ENCODE measurements at places on chromosomes 2 and 18. TPM values are rescaled to one million over a fixed set of nuclear protein-coding genes. Genes with fewer than 3 reads are reported as not detected.

DNA sequence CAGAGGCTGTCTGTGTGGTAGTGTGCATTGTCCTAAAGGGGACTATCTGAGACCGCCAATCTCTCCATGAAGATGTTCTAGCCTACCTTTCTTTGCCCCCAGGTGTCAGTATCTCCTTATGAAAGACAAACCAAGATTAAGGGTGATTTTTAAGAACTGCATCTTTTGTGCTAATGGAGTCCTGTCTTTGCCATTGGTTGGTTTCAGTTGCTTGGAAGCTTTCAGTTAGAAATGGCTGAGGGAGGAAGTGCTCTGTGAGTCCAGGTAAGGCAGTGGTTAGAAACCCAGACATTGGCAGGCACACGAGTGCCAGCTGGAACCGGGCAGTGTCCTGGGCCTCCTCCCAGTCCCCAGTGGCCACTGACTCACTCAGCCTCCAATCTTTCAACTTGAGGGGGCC is 111.3 kb downstream of the DOCK10 start:
- H3K27me3 ChIP-seq: no peaks in the 10 kb centered on the region
- H3K4me3 ChIP-seq: peak overlapping the region; percentile 72
- peak overlapping the region; percentile 100 for H3K27ac ChIP-seq
- H3K4me1 ChIP-seq: peaks cover 97% of the 10 kb centered on the region
- H3K36me3 ChIP-seq: peaks cover 94% of the 10 kb centered on the region

- H3K27me3 ChIP-seq: no peaks in the 10 kb centered on the region
- no peak overlapping the region for H3K4me3 ChIP-seq
- no peak for DNase-seq
- peaks cover 90% of the 10 kb centered on the region for H3K36me3 ChIP-seq
Observed at GRCh38 chr2:162002623-162003235, 71.3 kb downstream of the DPP4 start.

GRCh38 chr2:9230051-9230802 is 23.6 kb downstream of the ASAP2 start:
- H3K36me3 ChIP-seq: no peaks in the 10 kb centered on the region
- no peak overlapping the region for H3K27ac ChIP-seq
- no peak for DNase-seq
- peaks cover 6% of the 10 kb centered on the region for H3K4me1 ChIP-seq
- peaks cover 26% of the 10 kb centered on the region for H3K27me3 ChIP-seq
- H3K4me3 ChIP-seq: no peak overlapping the region

- H3K27me3 ChIP-seq: no peaks in the 10 kb centered on the region
- H3K4me1 ChIP-seq: no peaks in the 10 kb centered on the region
- DNase-seq: no peak
- no peak overlapping the region for H3K4me3 ChIP-seq
- no peak overlapping the region for H3K27ac ChIP-seq
Observed at GRCh38 chr2:228426502-228427216, 245.2 kb upstream of the SPHKAP start.

DNA sequence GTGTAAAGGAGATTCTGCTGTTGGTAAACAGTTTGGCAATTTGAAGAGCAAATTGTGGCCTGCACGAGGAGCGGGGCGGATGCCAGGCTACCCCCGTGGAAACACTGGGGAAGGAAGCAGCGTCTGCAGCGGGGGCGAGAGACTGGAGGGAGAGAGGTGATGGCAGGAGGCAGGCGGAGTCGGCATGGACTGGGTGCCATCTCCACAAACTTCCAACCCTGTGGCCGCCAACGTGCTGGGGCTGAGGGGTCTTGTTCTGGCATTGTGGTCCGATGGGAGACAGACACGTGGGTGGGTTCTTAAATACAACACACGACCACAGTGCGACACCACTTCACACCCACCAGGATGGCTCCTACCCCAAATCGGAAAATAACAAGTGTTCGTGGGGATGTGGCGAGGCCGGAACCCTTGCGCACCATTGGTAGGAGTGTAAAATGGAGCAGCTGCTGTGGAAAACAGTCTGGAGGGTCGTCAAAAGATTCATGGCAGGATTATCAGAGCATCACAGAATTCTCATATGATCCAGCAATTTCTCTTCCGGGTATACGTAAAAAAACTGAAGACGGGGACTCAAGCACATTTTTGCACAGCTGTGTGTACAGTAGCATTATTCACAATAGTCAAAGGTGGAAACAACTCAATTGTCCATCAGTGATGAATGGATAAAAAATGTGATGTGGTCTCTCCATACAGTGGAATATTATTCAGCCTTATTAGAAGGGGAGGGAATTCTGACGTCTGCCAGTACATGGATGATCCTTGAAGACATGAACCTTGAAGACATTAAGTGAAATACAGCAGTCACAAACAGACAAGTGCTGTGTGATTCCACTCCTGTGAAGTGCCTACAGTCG is 82.4 kb upstream of the HPCAL1 start:
- no peak for DNase-seq
- no peaks in the 10 kb centered on the region for H3K36me3 ChIP-seq
- H3K27ac ChIP-seq: no peak overlapping the region
- H3K4me1 ChIP-seq: peaks cover 7% of the 10 kb centered on the region
- no peaks in the 10 kb centered on the region for H3K27me3 ChIP-seq

DNA sequence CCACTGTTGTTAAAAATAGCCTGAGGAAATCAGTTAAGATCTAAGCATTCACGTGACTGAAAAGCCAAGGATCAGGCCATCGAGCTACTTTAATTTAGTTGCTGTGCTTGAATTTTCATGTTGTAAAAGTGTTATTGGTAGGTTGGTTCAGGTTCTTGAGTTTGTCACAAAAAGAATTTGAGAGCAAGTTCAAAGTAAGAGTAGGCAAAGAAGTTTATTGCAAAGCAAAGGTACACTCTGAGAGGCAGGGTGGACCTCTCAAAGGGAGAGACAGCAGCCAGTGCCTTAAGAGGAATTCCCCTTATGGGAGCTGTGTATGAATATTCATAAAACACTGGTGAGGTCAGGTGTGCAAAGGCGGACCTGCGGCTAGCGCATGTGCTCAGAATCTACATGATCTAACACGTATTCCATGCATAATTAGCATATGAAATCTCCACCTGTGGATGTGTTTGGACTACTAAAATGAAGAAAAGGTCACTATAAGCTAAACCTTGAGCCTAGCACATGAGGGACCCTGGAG is 236.5 kb downstream of the NDUFA10 start:
- no peaks in the 10 kb centered on the region for H3K4me1 ChIP-seq
- DNase-seq: no peak
- H3K36me3 ChIP-seq: no peaks in the 10 kb centered on the region
- no peak overlapping the region for H3K4me3 ChIP-seq
- H3K27me3 ChIP-seq: peaks cover 6% of the 10 kb centered on the region

- H3K27ac ChIP-seq: no peak overlapping the region
- no peaks in the 10 kb centered on the region for H3K27me3 ChIP-seq
- H3K4me1 ChIP-seq: no peaks in the 10 kb centered on the region
- no peaks in the 10 kb centered on the region for H3K36me3 ChIP-seq
- DNase-seq: no peak
- no peak overlapping the region for H3K4me3 ChIP-seq
Observed at GRCh38 chr2:13334545-13334944, 617.8 kb downstream of the TRIB2 start.

- peak within 1 kb of the TSS; percentile 74 for H3K27ac ChIP-seq
- DNase-seq: peak; percentile 61
- H3K36me3 ChIP-seq: no peaks in the 10 kb centered on the region
- H3K27me3 ChIP-seq: no peaks in the 10 kb centered on the region
Observed at GRCh38 chr2:203327901-203328759, at the start of gene ABI2. TSS of gene ABI2 (plus strand) at chr2:203328394. CDS start at chr2:203328515, 121 bp downstream.

Gene SP140L
- 90.5 TPM for total RNA-seq

Gene CD28
- 25.6 TPM for total RNA-seq

- H3K4me1 ChIP-seq: peaks cover 40% of the 10 kb centered on the region
- peaks cover 10% of the 10 kb centered on the region for H3K36me3 ChIP-seq
- H3K4me3 ChIP-seq: no peak overlapping the region
Observed at GRCh38 chr2:25400576-25401216, 59.0 kb upstream of the DNMT3A start.

DNA sequence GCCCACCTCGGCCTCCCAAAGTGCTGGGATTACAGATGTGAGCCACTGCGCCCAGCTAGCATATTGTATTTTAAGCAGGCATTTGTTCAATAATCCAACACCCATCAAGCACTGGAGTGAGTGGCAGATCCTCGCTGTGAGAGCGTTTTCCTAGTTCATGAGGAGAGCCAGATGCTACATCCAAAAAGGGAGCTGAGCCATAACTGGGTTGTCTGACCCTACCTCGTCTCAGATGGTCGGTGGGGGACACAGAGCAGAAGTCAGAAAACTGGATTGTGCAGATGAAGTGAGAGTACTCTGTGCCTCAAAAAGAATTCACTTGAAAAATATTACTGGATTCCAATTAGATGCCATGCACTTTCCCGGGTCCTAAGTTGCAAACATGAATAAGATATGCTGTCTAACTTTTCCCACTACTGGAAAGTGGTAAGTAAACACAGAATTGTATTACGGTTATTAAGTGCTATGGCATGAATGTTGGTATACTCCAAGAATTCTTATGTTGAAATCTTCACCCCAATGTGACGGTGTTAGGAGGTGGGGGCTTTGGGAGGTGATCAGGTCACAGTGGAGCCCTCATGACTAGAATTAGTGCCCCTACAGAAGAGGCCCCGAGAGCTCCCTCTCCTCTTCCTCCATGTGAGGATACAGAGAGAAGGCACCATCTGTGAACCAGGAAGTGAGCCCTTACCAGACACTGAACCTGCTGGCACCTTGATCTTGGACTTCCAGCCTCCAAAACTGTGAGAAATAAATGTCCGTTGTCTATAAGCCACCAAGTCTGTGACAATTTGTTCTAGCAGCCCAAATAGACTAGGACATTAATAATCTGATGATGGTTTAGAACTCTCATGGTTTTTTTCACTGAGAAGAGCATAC is 21.5 kb downstream of the SOWAHC start:
- H3K27me3 ChIP-seq: no peaks in the 10 kb centered on the region
- no peaks in the 10 kb centered on the region for H3K36me3 ChIP-seq
- no peak overlapping the region for H3K4me3 ChIP-seq
- no peak for DNase-seq

GRCh38 chr2:159677654-159678053 is 34.7 kb upstream of the MARCHF7 start:
- no peaks in the 10 kb centered on the region for H3K4me1 ChIP-seq
- no peaks in the 10 kb centered on the region for H3K27me3 ChIP-seq
- DNase-seq: no peak
- H3K4me3 ChIP-seq: no peak overlapping the region

Gene PROM2
- 0.34 TPM for total RNA-seq

Gene BOLL
- total RNA-seq: not detected

GRCh38 chr2:65079017-65079416 is 22.8 kb downstream of the CEP68 start:
- H3K4me1 ChIP-seq: peaks cover 11% of the 10 kb centered on the region
- no peak overlapping the region for H3K4me3 ChIP-seq
- H3K27ac ChIP-seq: no peak overlapping the region
- H3K36me3 ChIP-seq: peaks cover 36% of the 10 kb centered on the region
- no peak for DNase-seq
- H3K27me3 ChIP-seq: no peaks in the 10 kb centered on the region

DNA sequence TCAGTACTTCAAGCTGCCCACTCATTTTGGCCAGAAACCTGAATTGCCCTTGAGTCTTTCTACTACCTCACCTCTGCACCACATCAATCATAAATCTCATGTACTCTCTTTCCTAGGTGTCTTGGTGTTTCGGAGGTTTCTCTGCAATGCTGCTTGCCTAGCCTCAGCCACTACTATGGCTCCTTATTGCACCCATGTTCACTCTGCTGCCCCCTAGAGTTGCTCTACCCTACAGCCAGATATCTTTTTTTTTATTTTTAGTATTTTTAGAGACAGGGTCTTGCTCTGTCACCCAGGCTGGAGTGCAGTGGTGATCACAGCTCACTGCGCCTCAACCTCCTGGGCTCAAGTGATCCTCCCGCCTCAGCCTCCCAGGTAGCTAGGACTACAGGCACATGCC is 413.0 kb downstream of the PTPRM start:
- H3K27ac ChIP-seq: no peak overlapping the region
- H3K36me3 ChIP-seq: no peaks in the 10 kb centered on the region
- no peak for DNase-seq
- H3K4me1 ChIP-seq: no peaks in the 10 kb centered on the region
- no peak overlapping the region for H3K4me3 ChIP-seq

All from activated CD8-positive, alpha-beta T cell treated with anti-CD3 and anti-CD28 coated beads, Interleukin-2, amount 10 ng/mL, durations not matched to agents 7 days and 5 days (primary cell).